Lower lobe of right lung (tissue), 2 donors: ENCODE measurements at places on chromosomes 2 and 18. TPM values are rescaled to one million over a fixed set of nuclear protein-coding genes. Genes with fewer than 3 reads are reported as not detected.

DNA sequence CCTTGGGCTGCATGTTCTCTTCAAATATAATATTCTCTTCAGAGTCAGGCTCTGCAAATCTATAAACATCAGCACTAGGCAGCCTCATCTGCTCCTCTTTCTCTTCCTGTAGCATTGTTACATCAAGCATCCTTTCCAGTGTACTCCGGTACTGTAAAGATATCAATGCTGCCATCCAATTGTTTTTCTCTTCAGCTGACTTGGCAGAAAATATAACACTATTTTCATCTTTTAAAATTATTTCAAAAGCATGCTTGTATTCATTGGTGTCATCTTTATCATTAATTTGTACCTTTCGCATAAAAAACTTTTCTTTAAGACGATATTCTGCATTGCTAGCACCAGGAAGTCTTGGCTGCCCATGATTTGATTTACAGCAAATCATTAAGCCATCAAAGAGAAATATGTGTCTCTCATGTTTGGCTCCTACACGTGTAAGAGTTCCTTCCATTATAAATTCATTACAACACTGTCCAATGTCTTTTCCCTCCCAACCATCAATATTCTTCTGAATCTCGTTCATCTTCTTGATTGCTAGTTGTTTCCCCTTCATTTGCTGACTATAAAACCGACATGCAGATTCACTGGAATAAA lies 98.1 kb downstream of the SOS1 start:
- no peak for DNase-seq
- no peaks in the 10 kb centered on the region for H3K27me3 ChIP-seq
- H3K4me3 ChIP-seq: no peak overlapping the region
- peaks cover 17% of the 10 kb centered on the region for H3K36me3 ChIP-seq
- H3K4me1 ChIP-seq: peaks cover 7% of the 10 kb centered on the region

- no peak for DNase-seq
- H3K4me3 ChIP-seq: peak overlapping the region; percentile 89
- H3K27me3 ChIP-seq: no peaks in the 10 kb centered on the region
- H3K27ac ChIP-seq: peak overlapping the region; percentile 98
- H3K4me1 ChIP-seq: peaks cover 57% of the 10 kb centered on the region
Measured at GRCh38 chr18:23585007-23585871, 1.1 kb downstream of the NPC1 start.

DNA sequence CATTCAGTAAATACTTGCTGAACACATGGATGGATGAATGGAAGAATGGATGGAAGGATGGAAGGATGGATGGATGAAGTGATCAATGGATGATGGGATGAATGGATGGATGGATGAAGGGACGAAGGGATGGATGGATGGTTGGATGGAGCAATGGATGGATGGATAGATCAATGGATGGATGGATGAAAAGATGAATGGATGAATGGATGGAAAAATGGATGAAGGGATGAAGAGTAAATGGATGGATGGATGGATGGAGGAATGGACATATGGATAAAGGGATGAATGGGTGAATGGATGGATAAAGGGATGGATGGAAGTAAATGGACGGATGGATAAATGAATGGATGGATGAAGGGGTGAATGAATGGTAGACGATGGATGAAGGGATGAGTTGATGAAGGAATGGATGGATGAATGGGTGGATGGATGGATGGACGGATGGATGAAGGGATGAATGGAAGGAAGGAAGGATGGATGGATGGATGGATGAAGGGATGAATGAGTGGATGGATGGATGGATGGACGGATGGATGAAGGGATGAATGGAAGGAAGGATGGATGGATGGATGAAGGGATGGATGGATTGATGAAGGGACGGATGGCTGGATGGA lies 13.9 kb upstream of the ID2 start:
- no peak overlapping the region for H3K4me3 ChIP-seq
- no peak overlapping the region for H3K27ac ChIP-seq
- H3K36me3 ChIP-seq: no peaks in the 10 kb centered on the region
- H3K4me1 ChIP-seq: no peaks in the 10 kb centered on the region

DNA sequence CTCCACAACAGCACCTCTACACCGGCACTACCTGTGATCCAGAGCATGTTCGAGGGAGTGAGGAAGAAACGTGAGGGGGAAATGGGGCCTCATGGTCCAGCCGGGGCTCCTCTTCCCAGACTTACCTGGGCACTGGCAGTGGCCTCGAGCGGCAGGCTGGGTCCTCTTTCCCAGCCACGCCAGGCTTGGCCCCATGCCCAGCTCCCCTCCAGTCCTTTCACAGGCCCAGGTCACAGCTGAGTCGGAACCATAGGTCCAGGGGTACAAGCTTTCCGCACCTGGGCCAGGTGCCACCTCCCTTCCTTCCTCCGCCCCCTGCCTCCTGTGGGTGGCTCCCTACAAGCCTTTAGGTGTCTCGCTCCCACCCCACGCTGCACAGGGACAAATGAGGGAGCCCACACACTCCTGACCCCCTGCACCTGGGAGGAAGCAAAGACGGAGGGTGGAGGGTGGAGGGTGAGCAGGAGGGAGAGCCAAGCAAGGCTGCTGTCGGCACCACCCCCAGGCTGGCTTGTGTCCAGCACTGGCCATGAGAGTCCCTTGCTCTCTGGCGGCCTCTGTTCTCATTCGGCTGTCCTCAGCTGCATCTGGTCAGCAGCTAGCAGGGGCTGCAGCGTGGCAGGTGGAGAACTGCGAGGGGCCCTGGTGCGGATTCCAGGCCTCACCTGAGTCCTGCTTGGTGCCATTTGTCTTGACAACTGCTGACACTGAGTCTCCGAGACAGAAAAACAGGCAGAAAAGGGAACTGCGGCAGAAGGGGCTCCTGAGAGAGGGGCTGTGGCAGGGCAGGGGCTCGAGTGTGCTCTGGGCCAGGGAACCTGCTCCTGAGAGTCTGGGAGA lies 26.8 kb downstream of the ADRA2B start:
- no peaks in the 10 kb centered on the region for H3K4me1 ChIP-seq
- no peaks in the 10 kb centered on the region for H3K36me3 ChIP-seq
- H3K27ac ChIP-seq: no peak overlapping the region
- DNase-seq: peak; percentile 40
- H3K4me3 ChIP-seq: no peak overlapping the region
- H3K27me3 ChIP-seq: peaks cover 6% of the 10 kb centered on the region

GRCh38 chr2:182817558-182817957 lies 48.9 kb downstream of the FRZB start:
- no peaks in the 10 kb centered on the region for H3K27me3 ChIP-seq
- H3K4me3 ChIP-seq: no peak overlapping the region
- no peaks in the 10 kb centered on the region for H3K4me1 ChIP-seq

GRCh38 chr2:196131949-196132925 lies 39.1 kb downstream of the STK17B start:
- H3K27me3 ChIP-seq: no peaks in the 10 kb centered on the region
- DNase-seq: no peak
- H3K36me3 ChIP-seq: peaks cover 27% of the 10 kb centered on the region
- no peak overlapping the region for H3K4me3 ChIP-seq
- no peaks in the 10 kb centered on the region for H3K4me1 ChIP-seq
- H3K27ac ChIP-seq: no peak overlapping the region

GRCh38 chr2:96685577-96686459 lies 43.3 kb downstream of the FER1L5 start:
- no peak overlapping the region for H3K27ac ChIP-seq
- DNase-seq: no peak
- H3K4me1 ChIP-seq: peaks cover 14% of the 10 kb centered on the region
- H3K4me3 ChIP-seq: no peak overlapping the region
- H3K27me3 ChIP-seq: no peaks in the 10 kb centered on the region

DNA sequence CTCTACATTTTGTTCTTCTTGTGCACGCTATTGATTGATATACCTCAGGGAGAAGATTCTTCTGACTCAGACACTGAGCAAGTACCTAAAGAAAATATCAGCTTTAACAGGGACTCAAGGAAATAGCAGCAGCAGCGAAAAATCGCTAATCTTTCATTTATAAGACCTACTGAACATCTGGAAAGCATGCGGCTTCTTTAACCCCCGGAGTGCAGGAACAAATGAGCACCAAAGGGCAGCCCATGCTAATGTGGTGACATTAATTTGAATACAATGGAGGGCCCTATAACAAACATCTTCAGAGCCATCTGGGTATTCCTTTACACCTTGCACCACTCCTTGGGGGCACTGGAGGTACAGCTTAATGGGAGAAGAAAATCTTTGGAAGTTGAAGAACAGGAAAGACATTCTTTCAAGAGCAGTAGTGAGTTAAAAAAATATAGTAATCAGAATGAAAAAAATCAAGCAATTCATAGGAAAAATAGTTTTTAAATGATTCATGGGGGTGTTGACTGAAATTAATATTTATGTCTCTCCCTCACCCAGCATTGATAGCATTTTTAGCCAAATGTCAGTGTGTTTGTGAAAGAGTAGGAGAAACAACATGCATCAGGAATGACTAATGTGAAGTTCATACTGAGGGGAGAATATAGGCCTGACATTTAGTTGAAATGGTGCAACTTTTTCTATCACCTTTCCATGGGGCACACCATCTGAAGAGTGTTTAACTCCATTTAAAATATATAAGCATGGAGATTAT lies 281.7 kb downstream of the HRH4 start:
- DNase-seq: no peak
- H3K4me3 ChIP-seq: no peak overlapping the region
- no peaks in the 10 kb centered on the region for H3K4me1 ChIP-seq
- no peaks in the 10 kb centered on the region for H3K36me3 ChIP-seq

DNA sequence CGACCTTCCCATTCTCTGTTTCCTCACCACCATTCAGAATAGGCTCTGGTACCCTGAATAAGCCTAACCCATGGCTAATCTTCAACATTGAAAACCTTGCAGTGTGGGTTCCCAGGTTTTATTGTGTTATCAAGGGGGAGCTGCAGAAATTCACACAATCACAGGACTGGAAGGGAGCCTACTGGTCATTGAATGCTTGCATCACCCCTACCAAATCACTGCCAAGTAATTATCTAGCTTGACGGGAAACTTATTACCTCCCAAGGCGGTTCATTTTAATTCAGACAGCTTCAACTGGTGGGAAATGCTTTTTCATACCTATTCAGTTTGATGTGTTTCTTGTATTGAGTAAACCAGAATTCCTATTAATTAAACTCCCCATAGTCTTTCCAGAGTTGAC lies 33.6 kb upstream of the EFEMP1 start:
- H3K4me1 ChIP-seq: peaks cover 12% of the 10 kb centered on the region
- no peak overlapping the region for H3K4me3 ChIP-seq
- H3K27me3 ChIP-seq: no peaks in the 10 kb centered on the region
- no peak overlapping the region for H3K27ac ChIP-seq
- no peak for DNase-seq

DNA sequence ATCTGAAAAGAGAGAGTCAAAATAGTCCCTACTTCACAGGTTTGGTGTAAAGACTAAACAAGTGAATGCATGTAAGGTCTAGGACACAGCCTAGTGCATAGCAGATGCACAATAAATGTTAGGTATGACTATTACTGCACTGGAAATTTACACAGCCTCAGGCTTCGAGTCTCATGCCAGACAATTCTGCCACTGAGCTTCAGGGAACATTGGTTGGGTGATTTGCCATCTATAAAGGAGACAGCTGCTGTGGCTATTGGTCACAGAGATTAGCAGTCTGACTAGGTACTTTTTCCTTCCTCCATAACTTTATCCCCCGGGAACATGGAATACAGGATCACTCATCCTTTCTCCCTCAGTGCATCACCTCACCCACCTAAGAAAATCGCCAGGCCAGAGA lies 89.2 kb downstream of the FAM124B start:
- no peak for DNase-seq
- no peaks in the 10 kb centered on the region for H3K36me3 ChIP-seq
- no peak overlapping the region for H3K4me3 ChIP-seq
- no peak overlapping the region for H3K27ac ChIP-seq
- H3K27me3 ChIP-seq: no peaks in the 10 kb centered on the region
- no peaks in the 10 kb centered on the region for H3K4me1 ChIP-seq

GRCh38 chr18:44341759-44342158 lies 338.9 kb upstream of the SETBP1 start:
- no peaks in the 10 kb centered on the region for H3K27me3 ChIP-seq
- no peaks in the 10 kb centered on the region for H3K36me3 ChIP-seq
- H3K27ac ChIP-seq: no peak overlapping the region
- no peak overlapping the region for H3K4me3 ChIP-seq
- DNase-seq: no peak
- H3K4me1 ChIP-seq: no peaks in the 10 kb centered on the region

- H3K4me3 ChIP-seq: no peak overlapping the region
- H3K36me3 ChIP-seq: no peaks in the 10 kb centered on the region
- H3K4me1 ChIP-seq: no peaks in the 10 kb centered on the region
Measured at GRCh38 chr2:66058675-66059074, 376.2 kb upstream of the MEIS1 start.

- no peak overlapping the region for H3K4me3 ChIP-seq
- H3K27me3 ChIP-seq: no peaks in the 10 kb centered on the region
- H3K4me1 ChIP-seq: no peaks in the 10 kb centered on the region
- no peak for DNase-seq
Measured at GRCh38 chr2:26223018-26223417, 21.4 kb downstream of the HADHA start.

- DNase-seq: no peak
- H3K27ac ChIP-seq: no peak overlapping the region
- no peaks in the 10 kb centered on the region for H3K36me3 ChIP-seq
- H3K4me1 ChIP-seq: peaks cover 18% of the 10 kb centered on the region
- no peak overlapping the region for H3K4me3 ChIP-seq
- H3K27me3 ChIP-seq: no peaks in the 10 kb centered on the region
Measured at GRCh38 chr18:48152549-48152948, 222.1 kb upstream of the SMAD2 start.

DNA sequence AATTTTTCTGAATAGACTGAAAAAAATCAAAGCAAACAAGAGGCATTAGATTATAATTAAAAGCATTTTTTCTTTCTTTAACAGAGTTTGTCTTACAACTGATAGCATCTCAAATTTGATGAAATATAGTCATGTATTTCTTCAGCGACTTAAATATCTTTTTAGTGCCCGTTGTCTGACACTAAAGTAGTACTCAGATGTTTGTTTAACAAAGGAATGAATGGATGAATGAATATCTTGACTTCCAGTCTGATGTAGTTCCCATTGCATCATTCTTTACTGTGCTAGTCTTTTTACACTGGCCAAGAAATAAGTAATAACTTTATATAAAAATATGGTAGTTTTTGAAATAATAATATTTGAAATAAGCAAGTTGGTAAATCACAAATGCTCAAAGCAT lies 111.1 kb downstream of the TTC27 start:
- no peak overlapping the region for H3K4me3 ChIP-seq
- no peaks in the 10 kb centered on the region for H3K4me1 ChIP-seq
- peaks cover 23% of the 10 kb centered on the region for H3K36me3 ChIP-seq
- DNase-seq: no peak
- H3K27ac ChIP-seq: no peak overlapping the region
- H3K27me3 ChIP-seq: no peaks in the 10 kb centered on the region

- H3K27me3 ChIP-seq: no peaks in the 10 kb centered on the region
- no peak for DNase-seq
- no peaks in the 10 kb centered on the region for H3K4me1 ChIP-seq
- no peak overlapping the region for H3K4me3 ChIP-seq
- H3K36me3 ChIP-seq: peaks cover 77% of the 10 kb centered on the region
Measured at GRCh38 chr2:15471606-15472005, 89.5 kb downstream of the NBAS start.

Gene PRSS56
- not detected for total RNA-seq

Gene DAPL1
- total RNA-seq: not detected

Gene PLB1
- total RNA-seq: 5.5 TPM

Gene TOGARAM2
- total RNA-seq: 15.4 TPM

Gene PRKD3
- 39.3 TPM for total RNA-seq
